ENCODE measurements at places on chromosomes 2 and 18.

DNA sequence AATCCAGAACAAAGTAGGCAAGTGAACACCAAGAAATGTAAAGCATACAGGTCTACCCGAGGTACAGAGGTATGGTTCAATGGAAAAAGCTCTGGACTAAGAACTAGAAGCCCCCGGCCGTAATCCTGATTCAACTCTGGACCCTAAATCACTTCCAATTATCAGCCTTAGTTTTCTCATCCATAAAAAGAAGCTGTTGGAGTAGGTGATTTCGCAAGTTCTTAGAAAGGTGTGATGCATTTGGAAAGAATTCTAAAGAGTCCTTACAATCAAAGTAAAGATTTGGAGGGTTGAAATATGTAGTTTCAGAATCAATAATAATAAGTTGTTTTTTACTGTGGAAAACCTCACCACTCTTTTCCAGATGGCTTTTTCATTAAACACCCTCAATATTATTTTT lies 622.1 kb upstream of the ID2 start:
- no peak for DNase-seq

DNA sequence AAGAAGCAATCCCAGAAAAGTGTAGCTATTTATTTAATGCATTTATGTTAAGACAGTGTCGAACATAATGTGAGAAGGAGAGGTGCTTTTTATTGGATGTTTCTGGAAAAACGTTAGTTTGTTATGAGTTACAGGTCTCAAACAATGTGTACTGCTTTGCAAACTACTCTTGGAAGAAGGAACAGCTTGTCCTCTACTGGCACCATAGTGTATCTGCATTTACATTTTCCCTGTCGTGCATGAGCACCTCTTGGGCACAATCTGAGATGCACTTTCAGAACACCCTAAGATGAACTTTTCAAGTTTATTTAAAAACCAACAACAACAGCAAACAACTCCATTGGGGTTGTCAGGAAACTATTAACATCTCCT lies 22.8 kb downstream of the CCNYL1 start:
- DNase-seq: peak; percentile 42

DNA sequence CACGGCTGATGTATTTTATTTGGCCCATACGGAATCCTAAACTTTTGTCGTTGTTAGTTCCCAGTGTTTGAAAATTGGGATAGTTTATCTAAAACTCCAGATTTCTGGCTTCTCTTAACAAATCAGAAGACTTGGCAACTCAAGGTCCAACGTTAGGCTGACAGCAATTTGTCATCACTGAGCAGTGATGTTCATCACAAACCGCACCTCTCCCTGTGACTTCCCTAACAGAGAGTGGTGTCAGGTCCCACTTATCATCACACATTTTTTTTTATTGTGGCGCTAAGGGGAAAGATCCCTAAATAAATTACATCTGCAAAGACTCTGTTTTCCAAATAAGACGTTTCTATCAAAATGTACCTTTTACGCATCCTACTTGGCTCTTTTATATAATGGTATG lies 55.7 kb downstream of the RASGRP3 start:
- no peak for DNase-seq

DNA sequence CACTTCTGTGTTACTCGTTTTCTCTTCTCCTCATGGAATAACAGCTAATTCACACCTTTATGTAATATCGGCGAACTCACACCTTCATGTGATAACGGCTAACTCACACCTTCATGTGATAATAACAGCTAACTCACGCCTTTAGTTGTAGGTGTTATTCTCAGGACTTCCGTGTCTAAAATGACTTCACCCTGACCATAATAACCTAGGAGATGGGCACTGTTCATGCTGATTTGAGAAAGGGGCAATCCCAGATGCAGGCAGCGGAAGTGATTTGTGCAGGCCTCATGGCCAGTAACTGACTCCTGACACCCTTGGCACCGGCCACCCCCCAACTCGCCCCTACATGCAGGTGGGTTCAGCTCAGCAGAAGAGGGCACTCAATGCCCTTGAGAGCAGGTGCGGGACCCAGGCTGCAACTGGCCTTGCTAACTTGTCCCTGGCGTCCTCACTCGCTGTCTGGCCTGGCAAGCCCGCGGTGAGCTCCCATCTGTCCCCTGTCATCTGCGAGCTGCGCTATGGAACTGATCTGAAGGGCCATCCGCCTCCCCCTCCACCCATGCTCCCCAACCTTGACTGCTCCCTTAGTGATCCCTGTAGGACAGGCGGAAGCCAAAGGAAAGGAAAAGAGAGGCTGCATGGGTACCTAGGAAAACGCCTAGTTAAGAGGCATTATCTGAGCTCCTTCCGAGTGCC lies 42.6 kb upstream of the MTCL1 start:
- DNase-seq: no peak

- no peak for DNase-seq
Measured at GRCh38 chr2:12554224-12555011, 162.3 kb upstream of the TRIB2 start.

DNA sequence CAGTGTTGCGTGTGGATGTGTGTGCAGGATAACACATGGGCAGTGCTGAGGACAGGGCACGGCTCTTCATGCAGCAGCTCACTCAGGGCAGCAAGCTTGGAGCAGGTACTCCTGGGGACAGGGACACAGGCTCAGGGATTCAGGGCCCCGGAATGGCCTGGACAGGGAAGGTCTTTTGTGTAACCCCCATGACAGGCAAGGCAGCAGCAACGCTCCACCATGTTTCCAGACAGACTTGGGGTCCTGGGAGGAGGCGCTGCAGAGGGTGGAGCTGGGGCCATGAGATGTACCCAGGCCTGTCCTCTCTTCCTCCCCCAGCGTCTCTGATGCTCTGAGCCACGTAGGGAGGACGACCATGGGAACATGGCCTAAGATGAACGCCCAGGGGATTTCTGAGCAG lies 58.3 kb downstream of the ADNP2 start:
- DNase-seq: no peak

GRCh38 chr2:177021706-177022343 lies 190.8 kb upstream of the HNRNPA3 start:
- DNase-seq: no peak

GRCh38 chr2:37326866-37327634 lies 2.4 kb upstream of the PRKD3 start:
- no peak for DNase-seq

DNA sequence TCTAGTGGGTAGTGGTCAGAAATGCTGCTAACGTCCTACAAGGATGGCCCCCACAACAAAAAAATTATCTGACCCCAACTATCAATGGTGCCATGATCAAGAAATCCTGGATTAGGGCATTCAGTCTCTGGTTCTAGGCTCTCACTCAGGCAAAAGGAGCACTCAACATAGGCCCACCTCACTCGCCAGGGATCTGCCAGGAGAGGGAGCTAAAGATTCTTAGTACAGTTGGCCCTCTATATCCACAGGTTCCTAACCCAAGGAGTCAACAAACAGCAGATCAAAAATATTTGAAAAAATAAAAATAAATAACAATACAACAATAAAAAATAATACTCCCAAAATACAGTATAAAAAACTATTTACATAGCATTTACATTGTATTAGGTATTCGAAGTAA lies 10.0 kb downstream of the SLC4A5 start:
- DNase-seq: peak; percentile 35

DNA sequence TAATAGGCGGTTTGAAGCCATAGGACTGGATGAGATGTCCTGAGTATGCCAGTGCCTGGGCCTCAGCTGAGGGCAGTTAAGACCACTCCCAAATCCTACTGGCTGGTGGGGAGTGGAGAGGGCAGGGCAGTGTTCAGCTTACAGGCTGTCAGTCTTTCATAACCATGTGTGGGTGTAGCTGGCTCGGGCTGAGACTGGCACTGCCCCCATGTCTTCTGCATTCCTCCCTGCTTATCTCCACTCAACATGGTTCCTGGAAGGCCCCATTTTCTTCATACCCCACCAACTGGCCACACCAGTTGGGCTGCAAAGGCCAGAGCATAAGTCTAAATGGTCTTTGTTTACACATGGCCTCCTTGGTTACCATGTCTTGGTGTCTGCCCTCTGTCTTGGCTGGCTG lies 17.2 kb upstream of the IL37 start:
- DNase-seq: no peak

- no peak for DNase-seq
Measured at GRCh38 chr2:105954891-105955290, 210.2 kb downstream of the NCK2 start.

DNA sequence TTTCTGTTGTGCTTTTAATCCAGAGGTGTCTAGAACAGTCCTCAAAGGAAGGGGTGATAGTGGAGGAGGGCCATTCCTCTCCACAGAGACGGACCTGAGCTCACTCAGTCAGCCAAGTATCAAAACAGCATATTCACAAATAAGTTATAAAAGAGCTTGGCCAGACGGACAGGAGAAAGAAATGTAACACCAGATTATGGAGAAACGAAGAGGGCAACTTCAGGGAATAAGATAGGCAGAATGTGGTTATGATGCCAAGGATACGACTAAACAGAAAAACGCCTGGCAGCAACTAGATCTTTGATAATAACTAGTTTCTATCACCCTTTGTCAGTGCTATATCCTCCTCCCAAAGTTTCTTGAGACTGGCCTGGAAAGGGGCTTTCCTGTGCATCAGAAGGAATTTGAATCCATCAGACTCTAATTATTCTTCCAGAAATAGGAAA lies 42.5 kb downstream of the MAP4K3 start:
- DNase-seq: no peak

GRCh38 chr2:11743366-11743765 lies 3.1 kb upstream of the LPIN1 start:
- DNase-seq: no peak

DNA sequence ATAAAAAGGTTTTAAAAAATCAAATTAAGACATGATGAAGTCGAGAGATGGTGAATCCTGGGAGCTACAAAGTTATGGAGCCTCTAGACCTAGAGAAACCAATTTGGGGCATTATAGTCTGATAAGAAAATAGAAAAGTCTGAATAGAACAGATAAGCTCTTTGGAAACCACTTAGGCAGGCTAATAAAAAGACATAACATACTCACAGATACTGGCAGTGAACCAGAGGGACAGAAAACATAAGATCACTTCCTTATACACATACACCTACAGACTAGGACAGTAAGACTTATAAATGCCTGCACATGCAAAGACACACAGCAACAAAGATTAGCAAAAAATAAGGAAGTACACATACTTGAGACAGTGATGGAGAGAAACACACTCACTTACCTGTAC lies 20.0 kb downstream of the SMC6 start:
- DNase-seq: no peak

DNA sequence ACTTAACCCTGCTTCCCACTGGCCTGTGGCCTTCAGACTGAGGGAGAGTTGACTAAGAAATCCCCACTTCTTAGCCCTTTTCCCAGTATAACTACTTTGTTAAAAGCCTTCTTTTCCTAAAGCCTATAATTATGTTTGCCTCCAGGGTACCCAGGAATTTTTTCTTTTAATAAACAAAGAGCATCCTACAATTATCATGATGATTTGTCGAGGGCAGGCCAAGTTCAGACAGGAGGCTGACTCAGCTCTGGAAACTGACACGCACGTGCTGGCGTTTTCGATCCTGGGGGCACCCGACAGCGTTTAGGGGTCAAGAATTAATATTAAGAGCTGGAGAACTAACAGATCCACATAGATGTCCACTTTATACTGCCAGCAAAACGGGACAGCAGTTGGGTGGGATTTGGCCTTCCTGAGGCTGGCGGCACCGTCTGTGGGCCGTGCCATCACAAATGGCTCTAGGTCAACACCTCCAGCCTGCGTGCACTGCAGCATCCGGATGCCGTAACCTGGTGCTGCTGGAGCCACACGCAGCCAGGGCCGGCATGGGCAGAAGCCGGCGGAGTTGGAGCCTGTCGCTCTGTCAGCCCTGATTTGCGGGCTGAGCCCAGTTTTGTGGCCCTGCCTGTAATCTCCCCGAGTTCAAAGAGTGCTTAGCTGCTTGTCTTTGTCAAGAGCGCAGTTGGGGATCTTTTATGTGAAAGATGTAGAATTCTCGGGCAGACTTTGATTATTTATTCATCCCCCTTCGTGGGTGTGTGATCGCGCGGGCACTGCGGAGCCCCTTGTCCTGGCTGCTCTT lies 191.0 kb downstream of the GLI2 start:
- no peak for DNase-seq

DNA sequence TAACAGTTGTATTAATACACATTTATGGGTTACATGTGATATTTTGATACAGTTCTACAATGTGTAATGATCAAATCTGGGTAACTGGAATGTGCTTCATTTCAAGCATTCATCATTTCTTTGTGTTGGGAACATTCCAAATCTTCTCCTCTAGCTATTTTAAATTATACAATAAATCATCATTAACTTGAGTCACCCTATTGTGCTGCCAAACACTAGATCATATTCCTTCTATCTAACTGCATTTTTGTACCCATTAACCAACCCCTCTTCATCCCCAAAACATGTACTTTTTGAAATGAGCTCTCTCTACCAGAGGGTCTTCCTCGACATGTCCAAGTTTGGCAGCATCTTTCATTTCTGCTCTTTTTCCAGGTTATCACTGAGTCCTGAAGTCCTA lies 81.1 kb upstream of the TTC39C start:
- no peak for DNase-seq

DNA sequence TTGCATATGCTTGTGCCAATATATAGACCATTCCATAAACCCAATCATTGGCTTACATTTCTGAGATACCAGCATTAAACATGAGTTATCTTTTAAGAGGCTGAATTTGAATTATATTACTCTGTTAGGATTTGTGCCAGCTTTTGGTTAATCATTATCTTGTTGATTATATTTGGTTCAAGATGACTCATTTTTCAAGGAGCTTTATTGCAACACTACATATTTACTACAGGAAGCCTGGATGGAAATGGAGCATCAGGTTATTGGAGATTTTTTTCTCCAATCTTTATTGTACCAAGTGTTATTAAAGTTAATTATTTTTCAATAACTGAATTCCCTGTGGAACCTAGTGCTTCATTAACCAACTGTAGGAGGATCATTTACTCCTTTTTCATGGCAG lies 26.4 kb downstream of the EML4 start:
- no peak for DNase-seq

GRCh38 chr18:57772387-57772799 lies 30.7 kb downstream of the ATP8B1 start:
- no peak for DNase-seq

GRCh38 chr2:27591745-27592144 lies 8.9 kb downstream of the ZNF512 start:
- no peak for DNase-seq

GRCh38 chr2:173386021-173386737 lies 31.5 kb downstream of the CDCA7 start:
- no peak for DNase-seq

Data from NAMALWA (cell line).